Stimulated activated CD4-positive, alpha-beta T cell treated with anti-CD3 and anti-CD28 coated beads, TNF-alpha, amount 100 ng/mL, for 48 hours (primary cell): ENCODE measurements at places on chromosomes 4 and X.

DNA sequence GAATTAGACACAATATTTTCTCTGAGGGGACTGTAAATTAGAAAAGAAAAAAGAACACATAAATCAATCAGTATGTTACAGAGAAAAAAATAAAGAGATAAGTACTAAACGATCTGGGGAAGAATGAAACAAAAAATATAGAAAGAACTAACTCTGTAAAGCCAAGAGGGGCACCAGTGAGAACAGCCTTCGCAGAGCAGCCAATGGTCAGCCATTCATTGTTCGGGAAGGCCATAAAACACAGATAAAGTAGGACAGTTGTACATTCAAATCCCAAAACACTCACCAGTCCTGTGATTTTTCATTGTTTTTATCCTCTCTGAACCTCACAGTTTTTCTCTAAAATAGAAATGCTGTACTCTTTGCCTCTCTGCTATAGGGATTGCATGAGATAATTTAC, 127.9 kb downstream of the NEK1 start:
- DNase-seq, result no peak

GRCh38 chrX:20224814-20225487, 41.8 kb downstream of the RPS6KA3 start:
- no peak for DNase-seq

- DNase-seq, result no peak
Observed at GRCh38 chrX:28910487-28910886, 323.2 kb downstream of the IL1RAPL1 start.

DNA sequence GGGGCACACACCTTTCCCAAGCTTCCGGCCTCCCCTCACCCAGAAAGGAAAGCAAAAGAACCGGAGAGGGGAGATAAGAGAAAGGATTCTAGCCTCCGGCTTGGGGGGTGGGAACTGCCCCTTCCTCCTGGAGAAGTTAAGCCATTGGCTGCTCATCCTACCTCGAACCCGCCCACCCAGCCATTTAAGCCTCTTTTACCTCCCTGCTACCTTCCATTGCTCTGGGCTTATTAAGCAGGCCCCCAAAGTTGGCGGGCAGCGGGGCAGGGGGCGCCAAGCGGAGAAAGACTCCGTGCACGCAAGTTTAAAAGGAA, 2.3 kb downstream of the MAML3 start:
- no peak for DNase-seq

DNA sequence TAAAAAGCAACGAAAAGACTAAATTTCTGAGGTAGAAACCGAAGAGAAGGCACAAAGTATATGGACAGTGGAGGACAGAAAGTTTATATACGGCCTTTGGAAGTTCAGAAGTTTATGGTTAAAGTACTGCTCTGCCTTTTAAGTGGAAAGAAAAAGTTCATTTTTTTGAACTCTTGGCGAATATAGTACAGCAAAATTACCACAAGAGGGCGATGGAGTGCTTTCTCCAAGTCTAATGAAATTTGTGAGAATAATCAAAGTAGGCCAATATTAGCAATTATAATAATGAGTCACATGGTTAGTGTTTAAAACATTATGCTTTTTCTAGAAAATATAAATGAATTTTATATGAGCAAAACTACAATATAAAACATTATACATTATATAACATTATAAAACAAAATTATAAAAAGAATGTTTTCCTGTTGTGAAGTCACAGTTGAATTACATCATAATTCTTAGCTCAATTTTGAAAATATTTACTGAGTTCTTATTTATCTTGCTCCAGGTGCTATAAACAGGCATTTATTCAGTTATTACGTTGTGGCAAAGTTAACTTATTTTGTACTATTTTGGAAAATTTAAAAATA, 136.2 kb upstream of the BMPR1B start:
- no peak for DNase-seq

GRCh38 chr4:169059306-169060211, 49.5 kb upstream of the CBR4 start:
- DNase-seq, result no peak

DNA sequence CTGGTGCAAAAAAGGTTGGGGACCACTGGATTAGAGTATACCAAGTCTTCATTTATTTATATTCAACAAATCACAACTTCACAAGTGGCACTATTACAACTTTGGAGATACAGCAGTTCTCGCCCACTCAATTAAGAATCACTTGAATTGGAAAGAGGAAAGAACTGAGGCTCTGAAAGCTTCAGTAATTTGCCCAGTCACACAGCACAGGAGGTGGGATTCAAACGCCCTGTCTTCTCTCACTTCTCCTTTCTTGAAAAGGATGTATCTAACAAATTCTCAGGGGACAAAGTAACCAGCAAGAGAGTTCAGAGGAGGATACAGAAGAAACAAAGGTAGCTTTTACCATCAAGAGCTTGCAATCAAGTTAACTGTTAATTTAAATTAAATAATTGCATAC, 12.4 kb downstream of the SMIM14 start:
- no peak for DNase-seq

GRCh38 chr4:140777894-140778293, 21.7 kb upstream of the TBC1D9 start:
- no peak for DNase-seq

GRCh38 chr4:175813821-175814220, 1.8 kb upstream of the GPM6A start:
- no peak for DNase-seq

GRCh38 chr4:2802618-2803531, 10.0 kb downstream of the SH3BP2 start:
- no peak for DNase-seq

- DNase-seq, result no peak
Observed at GRCh38 chr4:155208258-155209054, at the start of gene NPY2R. NPY2R (plus strand) TSS chr4:155208636; CDS start chr4:155213940, 5,304 bp downstream.

GRCh38 chr4:64846417-64846816, 437.2 kb upstream of the TECRL start:
- DNase-seq, result no peak

DNA sequence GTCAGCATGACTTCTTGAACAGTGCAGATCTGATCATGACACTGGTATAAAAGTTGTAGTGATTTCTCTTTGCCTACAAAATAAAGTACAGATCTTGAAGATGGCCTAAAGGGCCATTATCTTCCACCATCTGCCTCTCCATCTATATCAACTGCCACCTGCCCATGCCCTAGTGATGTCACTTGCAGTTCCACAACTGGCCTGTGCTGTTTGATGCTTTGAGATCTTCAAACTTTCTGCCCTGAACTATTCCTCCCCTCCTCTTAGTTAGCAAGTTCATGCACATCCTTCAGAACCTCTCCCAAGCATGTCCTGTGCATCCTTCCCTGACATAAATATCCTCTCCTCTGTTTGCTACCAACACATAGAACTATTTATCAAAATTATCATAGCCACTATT, 217.0 kb downstream of the SOWAHB start:
- DNase-seq, result no peak

DNA sequence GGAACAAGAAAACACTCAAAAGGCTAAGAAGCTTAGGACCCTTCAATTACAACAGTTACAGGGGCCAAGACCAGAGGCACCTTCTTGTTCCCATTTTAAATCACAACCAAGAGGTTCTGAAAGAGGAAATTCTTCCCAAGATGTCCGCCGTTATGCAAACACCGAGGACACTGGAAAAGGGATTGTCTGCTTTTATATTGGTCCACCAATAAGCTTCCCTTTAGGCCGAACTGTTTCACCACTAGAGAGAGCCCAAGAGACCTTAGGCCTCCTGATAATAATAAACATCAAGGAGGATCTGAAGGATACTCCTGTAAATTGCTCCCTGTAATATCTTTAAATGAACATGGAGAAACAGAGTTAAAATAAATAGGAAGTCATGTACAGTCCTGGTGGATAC, 92.6 kb upstream of the NLRP2B start:
- DNase-seq, result no peak

- no peak for DNase-seq
Observed at GRCh38 chrX:30920271-30920670, 31.2 kb upstream of the TAB3 start.

GRCh38 chr4:47486231-47486673, 1.2 kb downstream of the ATP10D start:
- DNase-seq, result no peak

DNA sequence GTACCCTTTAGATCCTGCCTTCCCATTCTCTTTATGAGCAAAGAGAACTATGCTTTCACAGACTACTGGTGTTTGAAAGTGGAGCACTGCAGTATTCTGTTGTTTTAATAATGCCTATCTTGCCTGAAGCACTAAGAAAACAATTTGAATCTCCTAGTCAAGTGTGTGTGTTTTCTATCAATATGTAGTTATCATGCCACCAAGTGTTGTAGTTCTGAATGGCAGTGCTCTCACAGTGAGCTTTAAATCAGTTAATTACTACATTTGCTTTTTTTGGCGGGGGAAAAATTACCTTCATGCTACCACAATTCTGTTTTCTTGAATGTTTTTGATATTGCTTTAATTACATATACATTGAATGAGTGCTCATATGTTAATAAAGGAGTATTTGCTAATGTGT, 143.6 kb upstream of the FAM47A start:
- no peak for DNase-seq

DNA sequence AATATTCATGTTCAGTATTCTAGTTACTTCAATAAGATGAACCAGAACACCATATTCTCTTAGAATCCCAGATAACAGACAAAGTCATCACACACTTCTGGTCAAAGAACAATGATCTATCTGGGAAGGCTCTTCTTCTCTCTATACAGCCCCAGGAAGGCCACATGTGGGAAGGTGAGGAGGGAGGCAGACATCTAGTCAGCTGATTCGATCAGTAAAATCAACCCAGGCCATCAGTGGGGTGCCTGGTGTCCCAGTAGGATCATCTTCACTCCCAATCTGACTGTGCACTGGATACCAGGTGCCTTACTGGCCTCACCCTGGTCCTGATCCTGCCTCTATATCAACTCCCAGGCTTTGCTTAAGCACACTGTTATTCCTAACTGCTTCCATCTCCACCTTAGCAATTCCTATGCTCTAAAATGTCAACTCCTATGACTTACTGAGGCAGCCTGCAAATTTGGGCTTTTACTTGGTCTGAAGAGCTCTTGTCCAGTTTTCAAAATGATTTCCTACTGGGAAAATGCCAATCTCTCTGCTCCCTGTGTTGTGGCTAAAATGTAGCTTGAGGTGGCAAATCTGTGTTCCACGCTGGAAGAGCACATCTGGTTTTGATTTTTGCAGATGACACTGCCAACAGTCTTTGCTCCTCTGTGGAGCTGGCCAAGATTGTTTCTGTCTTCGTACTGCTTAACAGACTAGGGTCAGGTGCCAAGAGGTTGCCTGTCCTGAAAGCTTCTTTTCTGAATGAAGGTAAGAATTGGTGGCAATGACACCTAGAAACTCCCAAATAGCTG, 128.7 kb downstream of the MGST2 start:
- DNase-seq, result no peak

GRCh38 chrX:48890296-48890925, 7.2 kb downstream of the TIMM17B start:
- DNase-seq, result no peak

DNA sequence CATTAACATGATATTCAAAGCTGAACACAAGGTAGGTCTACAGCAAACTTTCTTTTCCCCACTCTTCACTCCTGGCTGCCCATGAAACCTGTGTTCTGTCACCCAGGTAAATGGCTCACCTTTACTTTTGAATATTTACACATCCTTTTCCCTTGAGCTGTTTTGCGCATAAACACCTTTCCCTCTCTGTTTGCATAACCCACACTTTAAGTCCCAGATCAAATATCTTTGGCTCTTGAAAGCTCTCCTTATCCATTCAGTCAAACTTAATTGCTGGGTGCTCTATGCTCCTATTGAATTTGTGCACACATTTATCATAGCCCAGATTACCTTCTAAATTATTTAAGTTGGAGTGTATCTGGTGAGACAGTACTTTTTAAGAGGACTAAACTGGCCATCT, 51.7 kb upstream of the ATP8A1 start:
- DNase-seq, result no peak

DNA sequence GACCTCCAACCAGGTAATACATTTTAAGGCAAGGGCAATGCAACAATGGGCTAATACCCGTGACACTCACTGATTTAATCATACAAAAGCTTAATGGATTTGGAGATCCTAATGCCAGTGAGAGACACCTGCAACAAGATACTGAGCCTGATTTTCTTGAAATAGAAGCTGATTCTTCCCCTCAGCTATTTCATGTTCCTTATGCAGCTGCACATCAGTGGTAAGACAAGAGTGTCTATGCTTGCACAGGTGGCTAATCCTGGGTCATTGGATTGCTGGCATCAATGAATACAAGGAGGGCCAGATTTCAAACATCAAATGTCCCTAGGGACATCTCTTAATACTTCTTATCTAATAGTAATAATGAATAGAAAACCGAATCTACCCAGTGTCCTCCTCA, 139.7 kb downstream of the PPARGC1A start:
- no peak for DNase-seq

GRCh38 chr4:119580293-119580692, 48.3 kb downstream of the PDE5A start:
- DNase-seq, result no peak

GRCh38 chr4:47639531-47639930, 154.5 kb downstream of the ATP10D start:
- DNase-seq, result no peak

DNA sequence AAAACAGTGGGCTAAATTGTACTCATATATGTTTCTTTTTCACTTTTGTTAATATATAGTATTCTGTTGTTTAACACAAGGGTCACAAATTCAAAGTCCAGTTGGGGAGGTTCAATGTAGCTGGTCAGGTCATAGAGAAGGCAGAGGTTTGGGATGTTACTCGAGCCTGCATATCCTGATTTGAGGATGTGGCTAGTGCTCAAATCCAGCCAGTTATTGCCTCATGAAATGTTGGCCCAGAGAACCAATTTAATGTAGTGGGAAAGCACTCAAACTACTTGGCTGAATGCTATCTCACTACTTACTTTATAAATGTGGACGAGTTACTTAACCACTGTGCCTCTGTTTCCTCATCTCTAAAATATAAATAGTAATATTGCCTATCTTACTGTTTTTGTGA, 12.5 kb downstream of the USO1 start:
- no peak for DNase-seq

- no peak for DNase-seq
Observed at GRCh38 chrX:15425024-15425423, 40.8 kb upstream of the VEGFD start.

DNA sequence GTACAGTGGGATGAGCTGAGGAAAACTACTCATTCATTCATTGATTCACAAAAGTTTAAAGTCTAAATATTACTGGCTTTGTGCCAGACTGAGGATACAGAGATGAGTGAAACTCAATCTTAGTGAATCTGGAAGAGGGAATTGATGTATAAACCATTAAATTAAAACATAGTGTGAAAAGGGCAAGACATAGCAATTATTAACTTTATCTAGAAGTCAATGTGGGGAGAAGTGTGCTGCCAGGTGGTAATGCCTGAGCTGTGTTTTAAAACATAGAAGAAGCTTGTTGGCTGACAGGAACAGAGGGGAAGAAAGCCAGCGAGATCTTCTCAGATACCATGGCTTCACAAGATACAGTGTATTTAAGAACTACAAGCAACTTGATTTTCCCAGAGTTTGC, 153.4 kb downstream of the BMPR1B start:
- no peak for DNase-seq

DNA sequence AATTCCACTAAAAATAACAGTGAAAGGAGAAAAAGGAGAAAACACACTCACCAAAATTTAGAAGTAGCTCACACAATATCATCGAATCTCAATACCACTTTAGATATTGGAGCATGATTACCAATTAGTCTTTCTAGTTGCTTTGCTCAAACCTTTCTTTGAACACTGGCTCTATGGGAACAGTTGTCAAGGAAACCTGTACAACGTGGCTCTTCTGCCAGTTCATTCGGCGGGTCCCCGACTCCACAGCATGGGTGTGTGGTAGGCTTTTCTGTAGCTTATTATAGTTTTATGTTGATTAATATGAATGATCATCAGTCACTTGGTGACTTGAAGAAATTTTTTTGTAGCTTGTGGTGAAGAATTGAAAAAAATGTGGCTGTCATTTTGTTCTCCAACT, 50.2 kb upstream of the TMEM150C start:
- no peak for DNase-seq
